ENCODE measurements at places on chromosomes 12 and 14. TPM values are rescaled to one million over a fixed set of nuclear protein-coding genes. Genes with fewer than 3 reads are reported as not detected.

A2M gene
- 3.0 TPM for total RNA-seq

TAS2R10 gene
- total RNA-seq = 0.76 TPM

BICDL1 gene
- total RNA-seq = 153 TPM

IKBIP gene
- total RNA-seq = 7.7 TPM

A2ML1 gene
- total RNA-seq = not detected

AGAP2 gene
- 63.2 TPM for total RNA-seq

GDF3 gene
- total RNA-seq = not detected

FOXA1 gene
- total RNA-seq = not detected

GLIPR1L1 gene
- total RNA-seq = not detected

SERPINA5 gene
- not detected for total RNA-seq

MYO1H gene
- not detected for total RNA-seq

CPNE8 gene
- 3.4 TPM for total RNA-seq

ERBB3 gene
- total RNA-seq = 6.9 TPM

MFAP5 gene
- not detected for total RNA-seq

PA2G4 gene
- total RNA-seq = 108 TPM

KRT78 gene
- total RNA-seq = not detected

WBP11 gene
- 83.8 TPM for total RNA-seq

PSMA6 gene
- total RNA-seq = 84.6 TPM

TEDC1 gene
- 30.2 TPM for total RNA-seq

ASB2 gene
- 27.3 TPM for total RNA-seq

SMCO3 gene
- not detected for total RNA-seq

PYGL gene
- 0.61 TPM for total RNA-seq

PRH2 gene
- not detected for total RNA-seq

KCNK10 gene
- total RNA-seq = not detected

WNT5B gene
- 0.17 TPM for total RNA-seq

ZDHHC22 gene
- total RNA-seq = not detected

CD4 gene
- 285 TPM for total RNA-seq

CABP1 gene
- total RNA-seq = not detected

B4GALNT1 gene
- not detected for total RNA-seq

SLC8A3 gene
- not detected for total RNA-seq

GPR84 gene
- total RNA-seq = not detected

CCDC175 gene
- total RNA-seq = not detected

LRFN5 gene
- total RNA-seq = not detected

EXD2 gene
- total RNA-seq = 14.3 TPM

CCER1 gene
- total RNA-seq = not detected

CCNB1IP1 gene
- 21.2 TPM for total RNA-seq

KRT7 gene
- not detected for total RNA-seq

GALNT6 gene
- 1.7 TPM for total RNA-seq

TMEM30B gene
- 3.0 TPM for total RNA-seq

IL31 gene
- not detected for total RNA-seq

TC2N gene
- 320 TPM for total RNA-seq
